ENCODE measurements at places on chromosomes 5 and 9.

GRCh38 chr5:89255845-89256463 lies 373.0 kb upstream of the MEF2C start:
- no peak for DNase-seq

DNA sequence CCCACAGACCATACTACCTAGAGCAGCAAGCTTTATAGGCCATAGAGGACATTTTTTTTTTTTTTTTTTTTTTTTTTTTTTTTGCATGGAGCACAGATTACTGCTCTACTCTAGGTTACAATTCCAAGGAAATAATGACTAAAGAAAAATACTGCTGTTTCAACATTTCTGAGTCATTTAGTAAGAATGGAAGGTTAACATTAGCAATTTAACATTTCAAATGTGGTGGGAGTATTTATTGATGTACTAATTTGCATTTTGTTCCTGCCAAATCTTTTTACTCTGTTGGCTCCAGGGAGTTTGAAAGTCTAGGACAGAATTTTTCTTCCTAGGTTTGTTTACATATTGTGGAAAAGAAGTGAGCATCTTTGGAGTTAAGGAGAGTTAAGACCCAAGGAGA lies 142.1 kb upstream of the CCDC152 start:
- no peak for DNase-seq

- no peak for DNase-seq
These were observed 7.4 kb downstream of the NR2F1-AS1 start for GRCh38 chr5:93573354-93574351.

DNA sequence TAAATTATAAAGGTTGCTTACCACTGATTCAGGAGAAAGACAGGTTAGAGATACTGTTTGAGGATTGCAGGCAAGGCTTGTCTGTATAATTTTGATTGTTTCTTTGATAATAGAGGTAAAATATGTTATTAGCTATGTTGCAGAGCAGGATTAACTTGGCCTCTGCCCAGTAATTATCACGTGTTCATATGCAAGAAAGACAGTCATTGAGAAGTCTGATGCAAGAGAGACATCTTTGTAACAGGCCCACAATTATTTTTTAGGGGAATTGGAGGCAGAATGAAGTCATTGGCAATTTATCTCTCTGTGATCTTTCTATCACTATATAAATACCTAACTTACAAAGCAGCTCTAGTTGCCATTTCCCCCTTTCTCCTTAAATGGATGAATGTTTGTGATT lies 46.0 kb downstream of the SLC44A1 start:
- DNase-seq, result no peak

DNA sequence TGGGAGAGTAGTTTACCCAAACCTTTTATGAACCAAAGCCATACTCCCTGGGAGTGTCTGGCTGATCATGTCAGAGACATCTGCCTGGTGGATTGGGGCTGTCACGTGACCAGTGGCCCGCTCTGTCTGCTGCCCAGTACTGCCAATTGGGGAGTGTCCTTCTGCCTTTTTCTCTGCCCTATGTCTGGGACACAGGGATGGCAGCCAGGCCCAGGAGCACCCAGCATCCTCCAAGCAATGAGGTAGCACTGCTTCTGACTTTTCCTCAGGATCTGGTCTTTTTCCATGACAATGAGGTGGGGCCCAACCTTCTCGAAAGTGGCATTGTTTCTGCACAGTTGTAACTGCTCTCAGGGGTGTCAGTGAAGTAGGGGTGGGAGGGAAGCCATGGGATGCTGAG lies 21.8 kb downstream of the DAPK1 start:
- no peak for DNase-seq

DNA sequence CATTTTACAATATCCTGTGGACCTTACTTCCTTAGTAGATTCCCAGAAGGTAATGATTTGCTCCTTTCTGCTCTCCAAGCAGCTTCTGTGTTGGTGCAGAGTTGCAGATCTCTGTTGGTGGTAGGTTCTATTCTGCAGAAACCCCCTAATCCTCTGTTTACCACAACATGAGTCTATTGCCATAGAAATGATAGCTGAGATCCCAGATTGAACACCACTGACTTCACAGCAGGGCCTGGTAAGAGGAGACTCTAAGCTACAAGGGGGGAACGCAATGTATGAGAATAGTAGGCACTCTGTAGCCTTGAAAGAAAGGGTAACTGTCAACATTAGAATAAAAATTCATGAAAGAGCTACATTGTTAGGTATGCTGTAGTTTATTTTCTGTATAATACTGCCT lies 59.5 kb downstream of the MUSK start:
- DNase-seq, result no peak

GRCh38 chr5:97888439-97888838 lies 705.4 kb upstream of the RIOK2 start:
- DNase-seq, result no peak

DNA sequence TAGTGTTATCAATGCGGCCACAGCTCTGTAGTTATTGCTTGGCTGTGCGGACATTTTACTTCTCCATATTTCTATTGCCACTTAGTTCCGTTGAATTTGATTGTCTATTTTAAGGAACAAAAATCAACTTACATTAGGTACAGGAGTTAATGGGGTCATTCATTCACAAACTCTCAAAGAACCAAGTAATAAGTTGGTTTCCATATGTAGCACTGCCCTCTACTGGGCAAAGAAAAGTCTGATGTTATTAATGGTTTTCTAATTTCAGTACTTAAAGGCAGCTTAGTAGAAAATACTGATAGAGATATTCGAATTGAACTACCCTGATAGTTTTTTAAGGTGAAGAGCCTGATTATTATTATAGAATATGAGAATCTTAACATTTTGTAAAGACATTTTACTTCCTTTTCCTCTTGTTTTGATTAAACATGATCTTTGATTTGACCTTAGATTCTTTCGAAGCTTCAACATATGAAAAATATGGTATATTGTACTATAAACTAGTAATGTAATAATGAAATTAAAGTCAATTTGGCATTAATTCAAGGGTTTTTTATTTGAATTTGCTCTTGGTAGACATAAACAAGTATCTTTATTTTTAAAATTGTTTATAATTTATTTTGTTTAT lies 119.5 kb upstream of the CTNND2 start:
- DNase-seq, result no peak

DNA sequence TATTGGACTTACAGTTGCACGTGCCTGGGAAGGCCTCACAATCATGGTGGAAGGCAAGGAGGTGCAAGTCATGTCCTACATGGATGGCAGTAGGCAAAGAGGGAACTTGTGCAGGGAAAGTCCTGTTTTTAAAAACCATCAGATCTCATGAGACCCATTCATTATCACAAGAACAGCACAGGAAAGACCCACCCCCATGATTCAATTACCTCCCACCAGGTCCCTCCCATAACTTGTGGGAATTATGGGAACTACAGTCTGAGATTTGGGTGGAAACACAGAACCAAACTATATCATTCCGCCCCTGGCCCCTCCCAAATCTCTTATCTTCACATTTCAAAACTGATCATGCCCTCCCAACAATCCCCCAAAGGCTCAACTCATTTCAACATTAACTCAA lies 75.6 kb downstream of the ZFAND5 start:
- no peak for DNase-seq

GRCh38 chr5:135697251-135697958 lies 118.6 kb upstream of the CXCL14 start:
- DNase-seq, result no peak

GRCh38 chr5:14331386-14331781 lies 188.2 kb downstream of the TRIO start:
- DNase-seq, result no peak

DNA sequence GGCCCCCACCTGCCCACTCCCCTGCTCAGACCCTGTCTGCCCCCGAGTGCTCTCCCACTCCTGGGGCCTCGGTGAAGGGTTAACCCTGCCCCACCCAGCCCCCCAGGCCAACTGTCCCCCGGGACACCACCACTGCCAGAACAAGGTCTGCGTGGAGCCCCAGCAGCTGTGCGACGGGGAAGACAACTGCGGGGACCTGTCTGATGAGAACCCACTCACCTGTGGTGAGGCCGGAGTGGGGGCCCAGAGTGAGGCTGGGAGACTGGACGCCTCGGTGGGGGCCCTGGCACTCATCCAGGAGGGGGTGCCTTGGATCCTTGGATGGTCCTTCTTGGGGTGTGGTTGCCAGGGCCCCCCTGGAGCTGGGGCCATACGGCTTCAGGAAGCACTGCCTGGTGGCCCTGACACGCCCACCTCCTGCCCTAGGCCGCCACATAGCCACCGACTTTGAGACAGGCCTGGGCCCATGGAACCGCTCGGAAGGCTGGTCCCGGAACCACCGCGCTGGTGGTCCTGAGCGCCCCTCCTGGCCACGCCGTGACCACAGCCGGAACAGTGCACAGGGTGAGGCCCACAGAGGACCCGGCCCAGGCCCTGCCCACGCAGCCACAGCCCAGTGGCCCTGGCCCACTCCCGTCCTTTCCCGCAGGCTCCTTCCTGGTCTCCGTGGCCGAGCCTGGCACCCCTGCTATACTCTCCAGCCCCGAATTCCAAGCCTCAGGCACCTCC lies 2.1 kb downstream of the MAMDC4 start:
- DNase-seq, result no peak

GRCh38 chr5:131214609-131215227 lies 44.0 kb downstream of the LYRM7 start:
- no peak for DNase-seq

GRCh38 chr5:78808380-78808779 lies 159.8 kb upstream of the LHFPL2 start:
- no peak for DNase-seq

- DNase-seq, result no peak
These were observed 298.1 kb downstream of the NR3C1 start for GRCh38 chr5:143105216-143105905.

DNA sequence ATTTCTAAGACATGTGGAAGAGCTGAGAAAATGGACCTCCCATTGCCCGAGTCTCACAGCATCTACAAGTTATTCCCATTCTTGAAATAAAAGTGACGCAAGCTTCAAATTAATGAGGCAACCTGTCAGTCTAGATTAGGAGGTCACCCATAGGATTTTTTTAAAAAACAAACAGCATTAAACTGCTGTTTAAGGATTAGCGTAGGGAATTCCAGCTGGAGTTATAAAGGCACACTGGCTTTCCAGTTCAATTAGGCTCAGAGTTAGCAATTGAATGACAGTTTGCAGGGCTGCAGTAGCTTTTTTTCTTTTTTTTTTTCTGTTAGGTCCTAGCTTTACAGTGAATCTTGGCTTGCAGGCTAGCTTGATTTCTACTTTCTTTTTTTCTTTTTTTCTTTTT lies 16.2 kb downstream of the PRKACG start:
- no peak for DNase-seq

DNA sequence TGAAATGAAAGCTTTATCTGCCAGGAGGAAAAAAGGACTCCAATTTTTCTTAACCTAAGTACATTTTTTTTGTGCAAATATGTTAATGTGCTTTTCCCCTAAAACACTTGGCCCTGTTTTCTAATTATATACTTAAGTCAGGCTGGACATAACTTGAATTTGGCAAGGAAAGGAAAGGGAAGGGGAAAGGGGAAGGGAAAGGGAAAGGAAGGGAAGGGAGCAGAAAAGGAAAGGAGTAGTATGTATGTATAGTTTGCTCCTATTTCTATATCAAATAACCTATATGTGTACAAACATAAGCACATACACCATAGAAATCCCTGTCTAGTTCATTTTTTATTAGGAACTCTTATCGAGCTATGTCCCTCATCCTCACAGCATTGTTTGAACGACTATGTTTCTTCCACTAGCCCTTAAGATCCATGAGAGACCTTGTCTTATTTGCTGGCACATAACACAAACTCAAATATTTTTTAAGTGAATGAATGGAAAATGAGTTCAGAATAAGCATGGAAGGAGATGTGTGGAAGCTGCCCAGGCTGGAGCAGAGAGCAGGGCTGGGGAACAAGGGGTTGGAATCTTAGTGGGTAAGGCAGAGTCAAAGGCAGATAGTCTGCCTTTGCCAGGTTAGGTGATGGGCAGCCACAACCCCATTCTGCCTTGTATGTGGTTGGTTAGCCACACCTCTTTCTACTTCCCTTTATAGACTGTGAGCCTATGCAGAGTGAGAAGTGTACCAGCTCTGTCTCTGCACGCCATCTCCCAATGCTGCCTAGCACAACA lies 70.0 kb downstream of the KLHL3 start:
- DNase-seq, result no peak

- DNase-seq, result no peak
These were observed 12.0 kb downstream of the SNX18 start for GRCh38 chr5:54529565-54529964.
